ENCODE measurements at places on chromosomes 7 and 10.

GRCh38 chr7:107179326-107180164, 10.7 kb downstream of the HBP1 start:
- no peak for DNase-seq

DNA sequence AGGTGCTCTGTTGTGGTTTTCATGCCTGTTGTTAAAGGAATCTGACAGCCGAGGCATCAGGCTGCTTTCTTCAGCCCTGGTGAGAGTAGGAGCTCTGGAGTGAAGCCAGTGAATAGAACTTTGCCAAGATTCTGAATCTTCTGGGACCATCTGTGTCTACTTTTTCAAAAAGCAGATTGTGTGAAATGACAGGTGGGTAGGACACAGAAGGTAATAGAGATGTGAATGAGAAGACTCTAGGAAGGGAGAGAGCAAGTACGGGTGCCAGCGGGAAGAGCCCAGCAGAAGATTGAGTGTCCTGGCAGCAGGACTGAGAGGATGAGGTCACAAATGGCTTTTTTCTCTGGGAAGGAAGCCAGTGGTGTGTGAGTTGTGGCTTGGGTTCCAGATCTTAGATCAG, 429.2 kb downstream of the SDK1 start:
- no peak for DNase-seq

DNA sequence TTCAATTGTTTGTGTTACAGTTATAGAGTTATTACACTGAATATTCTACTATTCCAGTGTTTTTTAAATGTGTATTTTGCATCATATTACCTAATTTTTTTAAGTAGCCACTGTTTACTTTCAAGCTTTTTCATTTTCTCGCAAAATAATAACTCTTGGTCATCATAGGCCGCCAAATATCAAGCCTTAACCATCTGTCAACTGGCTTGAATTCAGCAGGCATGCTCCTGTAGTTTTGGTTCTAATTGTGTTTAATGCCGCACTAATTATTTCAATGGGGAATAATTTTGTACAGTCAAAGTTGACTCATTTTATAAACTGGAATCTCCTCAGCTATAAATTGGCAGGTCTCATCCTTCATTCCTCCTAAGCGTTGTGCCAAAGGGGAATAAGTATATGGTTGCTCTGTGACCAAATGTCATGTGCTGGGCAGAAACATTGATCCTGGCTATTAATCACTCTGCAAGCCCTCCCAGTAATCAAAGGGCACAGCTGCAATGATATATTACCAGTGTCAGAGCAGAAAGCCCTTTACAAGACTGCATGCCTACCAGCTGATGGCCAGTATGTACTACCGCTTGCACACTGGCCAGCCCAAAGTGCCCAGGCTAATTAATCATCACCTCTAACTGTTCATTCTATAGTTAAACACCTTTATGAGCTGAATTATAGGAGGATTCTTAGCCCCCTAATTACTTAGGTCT, 74.8 kb downstream of the SKAP2 start:
- no peak for DNase-seq

GRCh38 chr10:95289003-95289920, 1.5 kb downstream of the PDLIM1 start:
- DNase-seq, result no peak

- DNase-seq, result no peak
Measured at GRCh38 chr10:5551531-5552375, 27.0 kb downstream of the CALML3 start.

Measured in AG04450 (cell line).